Head of caudate nucleus (tissue), 42 donors: ENCODE measurements at places on chromosomes 11 and 22.

DNA sequence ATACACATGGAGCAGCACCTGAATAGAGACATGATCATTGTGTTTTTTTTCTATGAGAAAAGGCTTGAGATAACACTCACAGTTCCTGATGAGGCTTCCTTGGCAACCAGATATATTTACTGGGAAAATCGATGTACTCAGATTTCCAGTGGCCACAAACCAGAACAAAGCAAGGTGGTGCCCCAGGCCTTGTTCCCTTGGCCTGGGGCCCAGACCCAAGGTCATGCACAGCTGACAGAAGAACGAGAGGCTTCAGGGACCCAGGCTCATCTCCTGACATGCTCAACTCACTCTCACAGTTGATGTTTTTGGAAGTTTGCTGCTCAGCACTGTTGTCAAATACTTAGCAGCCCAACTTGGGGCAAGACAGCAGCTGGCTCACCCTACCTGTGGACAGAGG lies 281.8 kb downstream of the NTM start:
- DNase-seq: no peak

DNA sequence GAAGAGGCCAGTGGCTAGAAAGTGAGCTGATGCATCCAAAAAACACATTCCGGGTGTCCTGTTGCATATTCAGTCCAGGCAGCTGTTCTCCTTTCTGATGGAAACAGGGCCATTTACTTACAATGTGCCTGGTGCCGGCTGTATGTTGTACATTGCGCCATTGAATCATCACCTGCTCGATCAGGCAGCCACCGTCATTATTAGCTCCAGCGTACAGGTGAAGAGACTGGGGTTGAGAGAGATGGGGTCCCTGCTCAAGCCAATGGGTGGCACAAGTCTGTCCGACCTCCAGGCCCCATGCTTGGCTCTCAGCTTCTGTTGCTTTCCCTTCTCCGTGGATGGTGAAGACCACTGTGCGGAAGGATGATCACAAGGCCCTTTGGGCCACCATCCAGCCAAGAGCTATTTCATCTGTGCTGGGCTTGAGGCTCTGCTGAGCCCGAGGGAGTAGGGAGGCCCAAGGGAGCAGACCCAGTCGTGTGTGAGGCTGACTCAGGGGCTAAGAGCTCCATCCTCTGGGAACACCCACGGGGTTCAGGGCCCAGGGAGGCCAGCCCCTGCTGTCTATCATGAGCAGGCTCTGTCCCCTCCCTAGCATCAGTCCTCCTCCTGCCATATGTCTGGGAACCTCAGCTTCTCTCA lies 20.7 kb upstream of the EMID1 start:
- no peak for DNase-seq

- no peak for DNase-seq
These were observed 308.0 kb upstream of the ZC3H12C start for GRCh38 chr11:109785198-109785597.

- no peak for DNase-seq
These were observed 72.3 kb downstream of the ADM start for GRCh38 chr11:10377183-10377582.

GRCh38 chr11:60765355-60765754 lies 8.7 kb downstream of the MS4A15 start:
- no peak for DNase-seq

DNA sequence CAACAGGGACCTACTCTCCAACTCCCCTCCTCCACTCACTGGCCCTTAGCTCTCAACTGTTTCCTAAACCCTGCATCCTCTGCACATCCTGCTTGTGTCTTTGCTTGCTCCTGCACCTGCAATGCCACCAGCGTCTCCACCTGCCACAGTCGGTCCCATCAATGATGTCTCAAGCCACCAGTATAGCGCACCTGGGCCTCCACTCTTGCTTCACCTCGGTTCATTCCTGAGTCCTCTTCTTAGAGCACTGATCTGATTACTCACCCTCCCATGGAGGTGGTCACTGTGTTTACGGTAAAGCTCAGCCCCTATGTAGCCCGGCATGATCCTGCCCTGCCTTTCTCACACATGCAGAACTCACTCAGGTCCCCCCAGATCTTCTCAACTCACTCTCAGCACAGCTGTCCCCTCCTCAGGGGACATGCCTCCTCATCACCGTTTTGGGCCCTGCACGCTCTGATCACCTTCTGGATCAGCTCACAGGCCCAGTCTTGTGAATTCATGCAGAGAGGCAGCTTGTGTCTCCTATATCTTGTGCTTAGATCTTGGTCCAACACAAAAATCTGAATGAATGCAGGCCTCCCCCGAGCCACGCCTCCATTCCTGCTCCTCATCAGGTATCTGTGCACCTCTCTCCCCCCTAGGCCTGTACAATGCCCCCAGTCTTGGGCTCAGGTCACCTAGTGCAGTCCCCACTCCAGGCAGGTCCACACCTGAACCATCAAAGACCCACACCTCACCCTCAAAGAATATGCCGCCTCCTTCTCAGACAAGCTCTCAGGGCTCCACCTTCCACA lies 31.4 kb downstream of the TRIM29 start:
- DNase-seq: no peak

- DNase-seq: no peak
These were observed 124.7 kb downstream of the ME3 start for GRCh38 chr11:86547727-86548126.

DNA sequence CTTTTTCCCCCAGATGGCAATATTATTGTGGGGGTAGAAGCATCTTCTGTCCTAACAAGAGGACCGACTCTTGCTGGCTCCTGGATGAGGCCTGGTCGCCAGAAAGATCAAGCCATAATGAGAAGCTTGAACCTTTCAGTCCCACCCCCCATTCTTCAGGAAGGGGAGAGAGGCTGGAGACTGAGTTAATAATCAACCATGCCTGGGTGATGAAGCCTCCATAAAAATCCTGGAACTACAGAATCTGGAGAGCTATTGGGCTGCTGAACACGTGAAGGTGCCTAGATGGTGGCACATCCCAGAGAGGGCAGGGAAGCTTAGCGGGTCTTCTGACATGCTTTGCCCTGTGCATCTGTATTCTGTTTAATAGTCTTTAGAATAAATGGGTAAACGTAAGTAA lies 16.3 kb downstream of the AP5B1 start:
- DNase-seq: no peak

- no peak for DNase-seq
These were observed 30.8 kb downstream of the ZNRF3 start for GRCh38 chr22:28914201-28914600.

DNA sequence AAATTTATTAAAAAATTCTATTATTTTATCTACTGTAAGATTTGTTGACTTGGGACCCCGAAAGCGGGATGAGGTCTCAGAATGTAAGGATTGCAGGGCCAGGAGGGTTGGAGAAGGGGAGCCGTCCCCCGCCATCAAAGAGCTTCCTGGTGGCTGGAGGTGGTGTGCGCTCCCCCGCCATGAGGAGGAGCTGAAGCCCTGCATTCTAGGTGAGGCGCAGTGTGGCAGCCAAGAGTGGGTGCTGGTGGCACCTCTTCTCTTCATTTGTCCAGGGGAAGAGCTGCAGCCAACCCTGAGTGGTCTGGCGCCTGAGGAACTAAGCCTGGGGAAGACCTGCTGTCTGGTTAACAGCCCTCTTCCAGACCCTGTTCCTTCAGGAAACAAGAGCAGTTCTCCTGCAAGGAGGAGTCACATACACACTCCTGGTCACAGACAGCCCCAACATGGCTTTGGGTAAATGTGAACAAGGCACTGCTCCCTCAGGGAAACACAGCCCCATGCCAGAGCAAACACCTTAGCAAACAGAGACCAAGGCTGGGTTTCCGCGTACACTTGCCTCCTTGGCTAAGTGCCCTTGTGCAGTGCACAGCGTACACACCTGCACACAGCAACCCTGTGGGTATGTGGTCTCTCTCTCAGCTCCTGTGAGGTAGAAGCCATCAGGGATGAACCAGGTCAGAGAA lies 17.3 kb downstream of the RTN4RL2 start:
- DNase-seq: no peak

DNA sequence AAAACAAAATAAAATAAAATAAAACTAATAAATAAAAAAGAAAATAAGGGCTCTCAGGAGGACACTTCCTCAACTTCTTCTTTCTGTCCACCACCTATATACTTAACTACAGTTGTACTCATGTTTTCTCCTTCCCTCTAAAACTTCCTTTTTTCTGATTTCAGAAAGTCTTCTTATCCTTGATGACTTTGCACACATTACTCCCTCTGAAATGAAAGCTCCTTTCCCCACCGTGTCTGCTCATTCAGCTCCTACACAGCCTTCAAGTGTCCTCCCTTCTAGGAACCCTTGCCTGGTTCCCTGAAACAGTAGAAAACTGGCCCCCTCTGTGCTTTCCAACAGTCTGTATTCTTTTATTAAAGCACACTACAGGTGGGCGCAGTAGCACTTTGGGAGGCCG lies 18.3 kb upstream of the DDX17 start:
- no peak for DNase-seq
